ENCODE measurements at places on chromosomes 5 and 9.

DNA sequence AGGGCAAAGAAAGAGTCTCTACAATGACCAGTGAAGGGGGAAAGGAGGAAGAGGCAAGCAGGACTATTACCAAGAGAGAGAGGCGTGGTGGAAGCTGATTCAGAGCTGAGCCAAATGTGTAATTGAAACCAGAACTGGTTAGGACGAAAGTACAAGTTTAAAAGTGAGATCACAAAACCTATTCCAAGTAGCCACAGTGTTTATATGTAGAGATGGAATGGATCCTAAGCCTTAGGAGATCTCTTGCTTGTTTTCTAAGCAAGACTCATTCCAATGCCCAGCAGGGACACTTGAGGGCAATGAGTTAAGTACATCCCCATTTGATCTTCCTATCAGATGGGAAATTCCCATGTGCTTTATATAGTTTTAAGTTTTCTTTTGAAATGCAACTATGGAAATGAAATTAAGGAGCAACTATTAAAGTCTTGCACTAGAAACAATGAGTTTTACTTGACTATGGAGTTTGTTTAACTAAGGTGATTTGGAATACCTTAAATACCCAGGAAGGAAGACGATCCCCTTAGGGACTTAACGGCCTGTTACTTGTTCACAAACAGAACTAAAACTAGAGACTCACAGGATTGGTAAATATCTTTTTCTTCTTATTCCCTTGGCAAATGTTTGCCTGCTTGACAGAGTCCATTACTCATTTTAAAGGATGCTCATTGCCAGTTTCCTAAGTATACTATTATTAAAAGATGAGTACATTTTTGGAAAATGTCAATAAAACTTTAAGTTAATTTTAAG lies 51.1 kb upstream of the SNX2 start:
- no peak for DNase-seq

DNA sequence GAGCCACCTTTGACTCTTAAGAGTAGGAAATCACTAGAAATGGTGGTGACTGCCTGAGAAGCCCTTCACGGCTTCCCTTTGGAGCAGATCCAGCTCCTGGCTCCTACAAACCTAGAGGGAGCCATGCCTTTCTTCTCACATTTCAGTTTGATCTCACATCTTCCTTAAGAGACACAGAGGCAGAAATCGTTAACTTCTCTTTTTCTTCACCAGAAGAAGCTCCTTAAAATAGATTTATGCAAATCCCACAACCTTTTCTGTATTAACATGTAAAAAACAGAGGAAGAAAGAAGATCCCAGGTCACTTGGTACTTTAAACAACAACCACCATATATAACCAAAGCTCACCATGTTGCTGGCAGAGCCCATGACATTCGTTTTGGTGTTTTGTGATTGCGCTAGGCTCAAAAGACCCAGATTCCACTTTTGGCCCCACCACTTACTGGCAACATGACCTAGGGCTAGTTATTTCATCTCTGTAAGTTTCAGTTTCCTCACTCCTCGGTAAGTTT lies 29.6 kb downstream of the PAX5 start:
- DNase-seq: no peak

GRCh38 chr5:116562669-116563068 lies 12.0 kb downstream of the SEMA6A start:
- no peak for DNase-seq

GRCh38 chr5:157516626-157517325 lies 56.8 kb downstream of the NIPAL4 start:
- no peak for DNase-seq

GRCh38 chr9:88801214-88801796 lies 190.0 kb upstream of the S1PR3 start:
- DNase-seq: no peak

Measured in hippocampal formation (tissue), 2 donors.